Type B pancreatic cell (in vitro differentiated cells): ENCODE measurements at places on chromosomes 4 and X.

GRCh38 chrX:112645774-112646173 lies 34.0 kb downstream of the LHFPL1 start:
- DNase-seq, result no peak

DNA sequence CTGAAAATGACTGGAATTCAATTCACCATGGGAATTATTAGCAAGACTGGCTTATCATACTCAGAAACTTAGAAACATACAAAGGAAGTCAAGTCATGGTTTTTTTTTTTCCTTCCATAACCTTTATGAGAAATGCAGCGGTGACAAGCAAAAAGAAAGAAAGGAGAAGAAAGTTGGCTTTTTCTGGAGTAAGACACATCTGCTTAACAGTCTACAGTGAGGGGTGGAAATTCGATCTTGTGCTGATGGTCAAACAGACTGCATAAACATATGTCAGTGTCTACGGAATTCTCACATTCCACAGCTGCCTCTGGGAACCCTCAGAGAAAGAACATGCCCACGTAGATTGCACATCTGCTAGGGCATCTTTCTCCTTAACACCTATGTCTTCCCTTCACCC lies 54.6 kb downstream of the PROM1 start:
- no peak for DNase-seq

DNA sequence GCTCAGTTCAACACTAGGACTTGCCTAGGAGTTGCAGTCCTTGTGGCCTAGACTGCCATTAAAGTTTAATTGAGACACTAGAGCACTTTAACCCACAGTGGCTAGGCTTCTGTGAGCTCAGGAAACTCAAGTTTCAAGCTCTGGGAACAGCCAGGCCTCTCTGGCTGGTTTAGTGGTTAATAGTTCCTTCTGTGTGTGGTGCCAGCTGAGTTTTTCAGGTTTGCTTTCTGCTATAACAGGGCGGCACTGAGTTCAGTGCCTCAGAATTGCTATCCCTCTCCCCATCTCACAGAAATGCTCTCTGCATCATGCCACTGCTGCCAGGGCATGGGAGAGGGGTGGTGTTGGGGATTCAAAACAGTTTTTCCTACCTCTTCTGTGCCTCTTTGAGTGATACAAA lies 15.9 kb downstream of the MMAA start:
- DNase-seq, result no peak

DNA sequence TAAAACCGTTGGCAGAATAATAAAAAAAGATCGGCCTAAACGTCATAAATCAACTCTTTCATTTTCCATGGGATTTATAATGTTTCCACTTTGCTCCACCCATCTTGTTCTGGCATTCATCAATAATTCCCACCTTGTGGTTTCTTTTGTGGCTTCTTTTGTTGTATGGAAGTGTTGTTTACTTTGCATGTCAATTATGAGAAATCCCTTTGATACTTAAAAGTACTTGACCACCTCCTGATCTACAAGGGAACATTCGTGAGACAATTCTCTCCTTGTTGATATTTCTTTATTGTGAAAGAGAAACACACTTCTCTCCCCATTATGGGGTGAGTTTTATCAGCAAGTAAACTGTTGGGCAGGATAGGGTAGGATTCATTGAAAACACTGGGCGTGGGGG lies 2.8 kb downstream of the AMELX start:
- no peak for DNase-seq

- no peak for DNase-seq
Observed at GRCh38 chrX:114006664-114007063, 577.2 kb upstream of the HTR2C start.

DNA sequence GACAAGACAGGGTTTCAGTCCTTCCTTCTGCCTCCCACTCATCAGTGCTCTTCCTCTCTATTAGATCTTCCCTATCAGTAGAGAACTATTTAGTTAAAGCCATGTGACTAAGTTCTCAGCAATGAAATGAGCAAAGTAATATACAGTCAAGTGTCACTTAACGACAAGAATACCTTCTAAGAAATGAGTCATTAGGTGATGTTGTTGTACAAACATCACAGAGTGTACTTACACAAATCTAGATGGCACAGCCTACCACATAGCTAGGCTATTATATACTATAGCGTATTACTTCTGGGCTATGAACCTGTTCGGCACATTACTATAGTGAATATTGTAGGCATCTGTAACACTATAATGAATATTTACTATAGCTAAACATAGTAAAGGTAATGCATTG lies 71.3 kb downstream of the POU4F2 start:
- DNase-seq, result no peak

GRCh38 chrX:105323928-105324327 lies 103.4 kb upstream of the TEX13A start:
- DNase-seq, result no peak

- no peak for DNase-seq
Observed at GRCh38 chr4:101321481-101322042, 25.8 kb downstream of the PPP3CA start.

- peak; percentile 76 for DNase-seq
Observed at GRCh38 chr4:30719454-30720020, 632 bp upstream of the PCDH7 start.

GRCh38 chr4:46765465-46765864 lies 143.6 kb downstream of the COX7B2 start:
- no peak for DNase-seq

DNA sequence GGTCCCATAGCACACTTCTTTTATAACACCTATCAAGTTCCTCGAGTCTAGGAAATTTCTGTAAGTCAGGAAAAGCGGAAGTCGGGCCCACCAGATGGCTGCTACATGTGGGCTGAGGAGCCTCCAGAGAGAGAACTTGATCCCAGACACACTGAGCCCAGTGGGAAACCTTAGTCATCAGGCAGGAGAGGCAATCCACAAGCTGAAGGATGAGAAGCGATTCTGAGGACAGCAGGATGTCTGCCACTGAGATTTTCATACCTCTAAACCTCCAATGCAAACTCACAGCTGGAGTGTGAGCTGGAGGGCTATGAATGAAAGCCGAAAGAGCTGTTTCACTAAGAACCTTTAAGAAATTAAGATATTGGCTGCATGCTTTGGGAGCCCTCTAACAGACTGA lies 52.6 kb upstream of the PDHA1 start:
- DNase-seq, result no peak

GRCh38 chrX:17567187-17567586 lies 170.1 kb upstream of the SCML1 start:
- no peak for DNase-seq

- no peak for DNase-seq
Observed at GRCh38 chr4:26889356-26889755, 28.7 kb downstream of the STIM2 start.

DNA sequence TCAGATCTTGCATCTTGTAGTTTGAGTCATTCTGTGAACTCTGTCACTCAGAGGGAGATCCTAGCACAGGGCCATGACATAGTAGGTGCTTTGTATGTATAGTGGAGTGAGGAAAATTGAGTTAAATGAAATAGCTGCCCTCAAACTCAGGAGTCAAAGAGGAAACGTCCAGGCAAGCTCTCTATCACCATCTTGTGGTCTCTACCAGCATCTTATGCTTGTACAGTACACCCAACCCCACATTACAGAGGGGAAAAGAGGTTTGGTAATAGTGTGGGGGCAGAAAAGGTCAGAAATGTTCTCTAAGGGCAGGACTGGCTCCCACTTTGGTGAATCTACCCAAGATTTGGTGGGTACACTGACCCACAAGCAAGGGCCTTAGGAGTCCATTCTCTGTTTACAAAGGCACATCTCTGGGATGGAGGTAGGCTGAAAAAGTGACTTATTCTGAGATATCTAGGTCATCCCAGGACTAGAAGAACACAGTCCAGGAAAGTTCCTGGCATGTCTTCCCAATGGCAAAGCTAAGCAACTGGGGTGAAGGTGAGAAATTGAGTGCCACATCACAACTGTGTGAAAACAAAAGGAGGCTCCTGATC lies 131.8 kb downstream of the OR13H1 start:
- DNase-seq, result no peak
